ENCODE measurements at places on chromosomes 7 and 10. TPM values are rescaled to one million over a fixed set of nuclear protein-coding genes. Genes with fewer than 3 reads are reported as not detected.

- no peak for DNase-seq
These were observed 256.0 kb upstream of the TCERG1L start for GRCh38 chr10:131567279-131568162.

- no peak for DNase-seq
These were observed 202.1 kb downstream of the HECW1 start for GRCh38 chr7:43314379-43315158.

- DNase-seq: peak; percentile 66
These were observed 20.7 kb downstream of the COX15 start for GRCh38 chr10:99711129-99711719.

The SFXN2 gene
- 7.2 TPM for polyA plus RNA-seq

The NDUFB8 gene
- 464 TPM for polyA plus RNA-seq

The CLCN1 gene
- polyA plus RNA-seq: 0.43 TPM
